ENCODE measurements at places on chromosomes 5 and 9.
A peak's percentile ranks its signal among the peaks of the same experiment; 100 is the strongest.

DNA sequence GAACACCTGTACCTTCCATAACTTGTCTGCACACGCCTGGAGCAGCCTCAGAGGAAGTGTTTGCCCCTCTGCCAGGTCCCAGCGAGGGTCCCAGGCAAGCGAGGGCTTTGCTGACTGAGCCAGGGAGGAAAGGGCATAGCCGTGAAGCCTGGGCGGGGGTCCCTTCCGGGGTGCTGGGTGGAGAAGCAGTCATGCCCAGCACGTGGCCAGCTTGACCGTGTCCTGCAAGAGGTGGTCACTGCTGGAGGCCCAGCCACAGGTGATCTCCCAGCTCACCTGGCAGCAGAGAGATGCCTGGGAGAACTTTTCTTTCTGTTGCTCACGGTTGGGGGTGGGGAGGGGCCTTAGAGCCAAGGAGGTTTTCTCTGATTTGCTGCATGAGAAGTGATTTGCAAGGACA is 195.3 kb downstream of the CACNA1B start:
- DNase-seq: no peak

DNA sequence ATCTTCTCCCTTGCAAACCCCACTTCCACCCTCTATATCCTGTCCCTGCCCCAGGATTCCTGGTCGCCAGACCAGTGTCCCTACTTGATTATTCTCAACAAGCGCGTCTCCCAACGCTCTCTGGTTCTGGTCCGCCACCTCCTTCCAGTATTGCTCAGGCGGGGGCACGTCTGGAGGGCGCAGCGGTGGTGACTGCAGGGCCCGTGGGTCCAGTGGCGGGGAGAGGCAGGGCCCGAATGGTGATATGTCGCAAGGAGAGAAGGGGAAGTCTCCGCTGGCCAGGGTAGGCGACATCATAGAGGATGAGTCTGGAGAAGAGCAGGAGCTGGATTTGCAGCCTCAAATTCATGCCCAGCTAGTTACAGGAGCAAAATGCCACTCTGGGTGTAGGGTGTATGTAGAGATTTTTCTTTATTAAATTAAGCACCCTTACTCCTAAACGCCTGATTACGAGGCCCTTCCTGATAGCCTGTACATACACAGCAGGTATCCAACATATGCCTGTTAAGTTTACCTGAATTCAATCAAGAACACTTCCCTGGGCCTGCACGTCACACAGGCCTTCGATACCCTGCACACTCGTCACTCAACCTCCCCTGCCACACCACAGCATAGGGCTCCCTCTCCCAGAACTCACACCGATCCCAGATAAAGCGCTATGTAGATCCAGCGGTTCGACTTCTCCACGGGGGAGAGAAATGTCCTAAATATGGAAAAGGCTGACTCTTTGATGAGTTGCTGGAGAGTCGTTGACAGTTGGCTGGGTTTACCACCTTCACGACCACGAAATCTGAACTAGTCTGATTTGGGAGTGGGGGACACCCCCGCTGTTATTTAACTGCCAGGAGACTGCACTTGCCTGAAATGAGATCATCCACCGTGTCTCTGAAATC is 4.8 kb downstream of the MCIDAS start:
- no peak for DNase-seq

GRCh38 chr5:179734536-179735164 is 2.0 kb downstream of the MAML1 start:
- DNase-seq: no peak

GRCh38 chr9:93761822-93762221 is 185.4 kb downstream of the PHF2 start:
- DNase-seq: no peak

GRCh38 chr9:108720191-108720642 is 135.6 kb downstream of the ACTL7B start:
- no peak for DNase-seq

- DNase-seq: peak; percentile 57
Observed at GRCh38 chr9:128298535-128299482, 22.7 kb downstream of the SWI5 start.

DNA sequence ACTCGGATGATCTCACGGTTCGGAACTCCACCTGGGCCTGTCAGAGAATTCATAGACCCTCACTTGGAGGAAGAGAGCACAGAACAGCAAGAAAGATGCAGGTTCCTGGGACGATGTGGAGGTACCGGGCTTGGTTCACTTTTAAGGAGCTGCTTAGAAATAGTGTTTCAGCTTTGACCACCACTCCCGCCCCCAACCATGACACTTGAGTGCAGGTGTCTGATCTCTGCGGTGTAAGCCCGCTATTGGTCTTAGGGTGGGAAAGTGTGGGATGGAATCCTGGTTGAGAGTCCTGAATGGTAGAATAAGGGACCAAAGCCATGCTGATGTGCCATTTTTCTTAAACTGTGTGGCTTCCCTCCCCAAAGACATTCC is 97.2 kb upstream of the LMX1B start:
- no peak for DNase-seq

DNA sequence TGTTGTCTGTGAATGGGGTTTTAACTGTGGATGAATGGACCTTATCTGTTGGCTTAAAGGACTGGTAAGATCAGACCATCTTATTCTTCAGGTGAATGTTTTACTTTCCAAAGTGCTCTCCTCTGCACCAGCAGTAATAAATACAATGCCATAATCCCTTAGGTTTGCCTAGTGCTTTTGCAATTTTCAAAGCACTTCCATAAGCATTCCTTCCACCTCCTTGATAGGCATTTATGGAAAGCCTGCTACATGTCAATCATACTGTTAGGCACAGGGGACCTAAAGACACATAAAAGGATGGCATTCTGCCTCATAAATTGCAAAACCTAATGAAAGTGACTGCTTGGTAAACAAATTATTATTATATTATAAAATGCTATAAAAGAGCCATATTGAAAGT is 21.4 kb downstream of the IL7R start:
- DNase-seq: no peak

DNA sequence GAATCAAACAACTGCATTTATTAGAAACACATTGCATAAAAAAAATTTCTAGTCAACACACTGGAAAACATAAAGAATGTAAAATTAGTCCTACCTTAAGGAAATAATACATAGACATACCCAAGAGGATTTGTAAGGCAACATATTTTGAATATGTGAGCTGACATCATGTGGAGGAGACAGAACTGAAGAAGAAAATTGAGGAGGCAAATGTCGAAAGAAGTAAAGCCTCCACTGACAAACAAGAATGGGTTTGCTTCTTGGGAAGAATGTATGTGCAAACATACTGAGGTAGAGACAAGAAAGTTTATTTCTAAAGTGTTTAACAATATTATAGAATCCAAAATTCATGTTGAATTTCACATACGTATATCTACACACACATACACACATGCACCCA is 363.0 kb upstream of the PDE4D start:
- no peak for DNase-seq

DNA sequence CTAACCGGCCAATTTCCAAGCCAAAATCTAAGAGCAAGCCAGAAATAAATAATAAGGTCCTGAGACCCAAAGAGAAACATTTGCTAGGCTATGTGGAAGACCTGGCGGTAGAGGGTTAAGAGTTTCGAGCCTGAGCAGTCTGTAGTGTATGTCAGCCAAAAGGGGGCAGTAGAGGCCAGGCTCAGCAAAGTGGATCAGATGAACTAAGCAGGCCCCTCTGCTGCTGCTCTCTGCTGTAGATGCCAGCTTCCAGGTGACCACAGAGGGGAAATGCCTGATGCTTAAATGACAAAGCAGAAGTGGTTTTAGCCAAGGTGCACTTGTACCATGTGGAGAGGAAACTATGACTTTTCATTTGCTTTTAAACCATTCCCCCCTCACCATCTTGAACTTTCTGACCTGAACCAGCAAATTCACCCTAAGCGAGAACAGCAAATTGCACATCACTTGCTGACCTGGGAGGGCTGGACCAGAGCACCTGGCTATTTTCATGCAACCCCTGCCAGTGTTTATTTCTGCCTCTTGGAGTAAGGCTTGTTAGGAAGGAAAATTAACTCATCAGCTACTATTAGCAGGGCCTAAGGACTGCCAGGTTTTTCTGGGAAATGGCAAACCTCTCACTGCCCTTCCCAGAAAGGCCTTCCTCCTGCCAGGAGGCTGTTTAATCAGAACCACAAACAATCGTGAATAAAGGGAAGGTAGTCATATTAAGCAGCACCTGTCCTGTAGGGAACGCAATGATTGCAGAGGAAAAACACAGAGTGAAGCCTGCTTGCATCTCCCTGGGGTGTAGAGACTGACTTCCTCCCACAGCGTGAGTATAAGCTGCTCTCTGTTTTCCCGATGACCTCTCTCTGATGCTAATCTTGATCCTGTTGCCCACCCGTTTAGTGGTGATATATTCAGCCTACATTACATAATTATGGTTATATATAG is 818.2 kb downstream of the TLR4 start:
- DNase-seq: no peak

- no peak for DNase-seq
Observed at GRCh38 chr5:104540448-104540847, 977.9 kb upstream of the NUDT12 start.

DNA sequence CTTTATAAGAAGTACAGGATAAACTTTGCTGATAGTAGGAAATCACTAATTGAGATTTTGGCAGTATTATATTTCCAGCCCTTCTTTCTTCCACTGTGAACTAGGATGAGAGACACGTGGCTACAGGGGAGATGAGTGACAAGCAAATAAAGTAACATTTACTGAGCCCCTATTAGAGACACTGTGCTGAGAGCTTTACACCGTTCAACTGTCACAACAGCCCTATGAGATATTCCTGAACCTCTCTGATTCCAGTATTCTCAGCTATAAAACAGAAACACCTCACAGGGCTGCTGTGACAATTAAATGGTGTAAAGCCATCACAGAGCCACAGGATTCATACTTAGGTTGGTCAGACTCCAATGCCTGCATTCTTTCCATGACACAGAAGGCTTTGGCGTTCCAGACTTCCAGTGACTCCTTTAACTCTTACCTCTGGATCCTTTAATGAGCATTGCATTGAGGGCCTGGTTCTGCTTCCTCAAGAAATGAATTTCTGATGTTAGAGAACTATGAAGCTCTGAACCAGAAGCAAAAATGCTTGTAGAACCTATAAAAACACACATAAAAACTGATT is 169.0 kb downstream of the CDK5RAP2 start:
- no peak for DNase-seq

GRCh38 chr9:137412431-137412830 is 10.5 kb downstream of the EXD3 start:
- no peak for DNase-seq

DNA sequence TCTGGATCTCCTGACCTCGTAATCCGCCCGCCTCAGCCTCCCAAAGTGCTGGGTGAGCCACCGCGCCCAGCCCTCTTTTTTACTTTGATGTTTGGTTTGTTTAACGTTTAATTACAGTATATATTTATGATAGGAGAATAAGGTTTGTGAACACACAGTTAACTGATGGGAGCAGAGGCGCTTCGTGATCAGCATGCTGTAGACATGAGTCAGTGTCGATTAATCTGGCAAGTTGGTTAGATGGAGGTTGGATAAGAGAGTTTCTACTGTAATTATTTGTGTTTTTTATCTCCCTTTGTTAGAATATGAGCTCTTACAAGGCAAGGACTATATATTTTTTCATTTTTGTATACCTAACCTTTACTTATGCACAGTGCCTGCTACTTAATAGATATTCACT is 14.3 kb downstream of the ATG10 start:
- DNase-seq: no peak

DNA sequence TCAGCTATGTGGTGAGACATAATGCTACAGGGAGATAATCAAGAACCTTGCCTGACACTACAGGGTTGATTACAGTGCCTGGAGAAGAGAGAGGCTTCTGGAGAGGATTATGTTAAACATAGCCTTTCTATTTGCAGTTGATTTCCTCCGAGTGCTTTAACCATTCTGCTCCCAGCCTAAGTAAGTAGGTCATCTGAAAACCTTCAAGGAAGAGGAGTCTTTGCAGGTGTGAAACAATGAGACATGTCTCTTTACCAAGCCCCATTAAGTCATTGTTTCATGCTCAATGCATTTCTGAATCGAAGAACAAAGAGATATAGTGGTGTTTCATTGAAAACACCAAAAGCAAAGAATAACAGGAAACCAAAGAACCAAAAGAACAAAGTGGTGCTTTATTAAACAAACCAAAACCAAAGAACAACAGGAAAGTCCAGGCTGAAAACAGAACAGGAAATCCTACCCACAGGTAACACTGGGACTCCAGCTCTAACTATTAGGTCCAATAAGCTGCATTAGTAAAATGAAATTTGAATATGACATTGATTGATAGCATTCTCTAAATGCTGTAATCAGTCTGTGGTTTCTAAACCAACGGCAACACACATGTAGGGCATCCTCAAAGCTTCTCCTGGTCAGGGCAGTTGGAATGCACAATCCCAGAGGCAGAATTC is 113.3 kb upstream of the SPATA31D4 start:
- DNase-seq: no peak

- DNase-seq: no peak
Observed at GRCh38 chr5:112657804-112658203, 79.9 kb upstream of the APC start.

GRCh38 chr5:149666212-149666852 is 63.8 kb upstream of the PPARGC1B start:
- DNase-seq: no peak

DNA sequence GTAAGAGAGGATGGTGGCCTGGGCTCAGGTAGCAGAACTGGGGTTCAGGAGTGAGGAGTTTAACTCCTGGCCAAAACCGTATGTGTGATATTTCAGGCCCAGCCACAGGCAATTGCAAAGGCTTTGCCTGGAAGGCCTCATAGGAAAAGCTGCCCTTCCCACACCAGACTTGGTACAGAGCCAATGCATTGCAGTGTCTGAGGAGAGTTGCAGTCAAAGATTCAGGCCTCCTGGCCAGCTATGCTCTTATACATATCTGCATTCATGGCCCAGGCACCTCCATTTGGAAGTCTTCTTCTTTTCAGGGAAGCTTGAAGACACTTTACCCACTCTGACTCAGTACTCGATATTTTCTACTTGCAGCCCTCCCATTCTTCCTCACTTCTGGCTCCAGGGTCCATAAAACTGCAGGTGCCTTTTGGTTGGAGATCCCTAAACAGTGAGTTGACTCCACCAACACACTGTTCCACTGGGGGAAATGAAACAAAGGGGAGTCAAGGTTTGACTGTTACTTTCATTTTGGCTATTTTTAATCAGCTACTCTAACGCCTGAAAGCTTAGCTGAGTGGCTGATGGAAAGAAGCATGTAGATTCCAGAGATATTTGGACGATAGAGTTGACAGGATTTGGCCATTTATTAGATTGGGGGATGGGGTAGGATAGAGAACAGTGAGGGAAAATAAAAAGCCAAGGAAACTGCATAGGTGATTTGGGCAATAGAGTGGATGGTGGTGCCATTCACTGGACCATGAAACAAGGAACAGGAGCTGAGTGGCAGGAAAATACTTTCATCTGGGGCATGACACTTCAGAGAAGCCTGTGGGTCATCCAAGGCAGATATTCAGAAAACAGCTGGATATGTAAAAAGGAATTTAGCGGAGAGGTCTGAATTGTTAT is 30.6 kb upstream of the IL33 start:
- no peak for DNase-seq

DNA sequence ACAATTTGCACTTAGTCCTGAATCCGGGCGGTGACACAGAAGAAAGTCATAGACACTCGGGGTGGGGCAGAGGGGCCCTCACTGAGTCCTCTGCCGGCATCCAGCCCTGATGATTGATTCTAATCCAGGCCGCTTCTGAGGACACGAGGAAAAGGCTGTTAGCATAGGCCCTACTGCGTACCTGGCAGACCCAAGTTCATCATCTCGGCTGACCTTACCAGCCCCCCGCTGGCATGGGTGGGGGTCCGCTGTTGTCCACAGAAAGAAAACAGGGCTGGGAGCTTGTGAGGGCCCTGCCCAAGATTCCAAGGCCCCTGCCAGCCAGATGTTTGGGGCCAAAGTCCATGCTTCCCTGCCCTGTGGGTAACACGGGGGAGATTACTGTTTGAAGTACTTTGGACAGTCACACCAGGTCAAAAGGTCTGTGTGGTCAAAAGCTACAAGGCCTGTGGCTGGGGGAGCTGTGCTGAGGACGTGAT is 24.5 kb downstream of the ERGIC1 start:
- DNase-seq: no peak

Measured in breast epithelium (tissue), 4 donors.